NCI-H82 (cell line): ENCODE measurements at places on chromosomes 1 and 21.

- DNase-seq = peak; percentile 32
Measured at GRCh38 chr1:37509181-37509580, 5.4 kb downstream of the MEAF6 start.

GRCh38 chr1:112618721-112619517 is at the start of gene ST7L:
Gene ST7L (minus strand): TSS chr1:112619141. CDS start chr1:112619113, 28 bp downstream.
- DNase-seq = peak; percentile 83

GRCh38 chr1:154434346-154435085 is 29.4 kb downstream of the IL6R start:
- DNase-seq = no peak

- no peak for DNase-seq
Measured at GRCh38 chr1:36920801-36921405, 113.4 kb downstream of the GRIK3 start.

GRCh38 chr1:154865442-154866256 is 4.4 kb downstream of the KCNN3 start:
- no peak for DNase-seq

DNA sequence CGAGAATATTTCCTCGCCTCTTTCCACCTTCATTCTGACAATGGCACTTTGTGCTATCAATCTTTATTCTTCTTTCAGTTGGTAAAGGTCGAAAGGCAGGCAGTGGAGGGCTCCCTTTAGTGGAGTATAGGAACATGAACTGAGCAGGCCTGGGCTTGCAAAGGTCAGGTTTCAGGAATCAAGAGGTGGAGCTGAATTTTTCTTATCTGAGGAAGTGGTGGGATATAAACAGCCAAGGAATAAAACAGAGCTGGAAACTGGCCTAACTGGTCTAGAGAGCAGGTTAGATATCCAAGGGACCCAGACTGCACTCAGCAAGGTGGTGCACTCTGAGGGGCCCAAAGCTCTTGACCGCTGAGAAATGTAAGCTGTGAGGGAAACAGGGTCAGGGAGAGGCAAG is 99.1 kb downstream of the PLA2G4A start:
- DNase-seq = no peak

GRCh38 chr21:31034378-31034777 is 3.9 kb downstream of the KRTAP19-8 start:
- DNase-seq = no peak

- no peak for DNase-seq
Measured at GRCh38 chr1:197763307-197763706, 12.0 kb downstream of the DENND1B start.

GRCh38 chr1:228901936-228902681 is 166.8 kb downstream of the RHOU start:
- no peak for DNase-seq
